Hematopoietic multipotent progenitor cell treated with erythropoietin and hydrocortisone succinate and interleukin-3 and kit ligand, for 4 days (in vitro differentiated cells): ENCODE measurements at places on chromosomes 5 and 9.

DNA sequence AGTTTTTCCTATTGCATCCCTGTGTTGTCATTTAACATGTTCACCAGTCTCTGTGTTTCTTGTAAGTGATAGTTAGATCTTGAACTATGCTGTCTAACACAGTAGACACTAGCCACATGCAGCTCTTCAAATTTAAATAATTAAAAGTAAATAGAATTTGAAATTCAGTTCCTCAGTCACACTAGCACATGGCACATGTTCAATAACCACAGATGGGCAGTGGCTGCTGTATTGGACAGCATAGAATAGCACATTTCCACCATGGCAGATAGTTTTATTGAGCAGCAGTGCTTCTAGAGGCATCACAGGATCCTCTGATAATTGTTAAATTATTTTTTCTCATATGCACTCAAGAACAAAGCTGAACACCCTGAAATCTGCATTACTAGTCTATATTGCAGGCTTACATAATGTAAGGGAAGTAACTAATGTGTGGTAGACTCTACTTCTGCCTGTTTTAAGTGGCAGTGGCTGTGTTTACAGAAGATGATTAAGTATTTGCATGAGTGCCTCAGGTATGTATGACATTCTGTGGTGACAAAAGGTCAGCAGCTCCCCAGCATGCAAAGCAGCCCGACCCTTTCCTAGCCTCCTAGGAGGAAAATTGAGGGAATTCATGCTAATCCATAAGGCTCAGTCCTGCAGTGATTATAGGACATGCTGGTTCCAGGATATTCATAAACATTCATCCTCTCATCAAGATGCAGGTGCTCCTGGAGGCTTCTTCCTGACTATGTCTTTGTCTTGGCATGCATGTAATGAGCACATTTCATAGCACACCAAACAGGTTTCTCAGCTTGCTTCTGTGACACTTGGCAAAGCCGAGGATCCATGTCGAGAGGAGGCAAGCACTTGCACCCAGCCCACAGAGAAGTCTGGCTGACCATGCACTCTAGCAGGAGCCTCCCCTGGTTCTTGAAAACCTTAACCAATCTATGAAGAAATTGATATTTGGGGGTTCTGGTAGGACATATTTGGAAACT is 45.5 kb downstream of the SH3RF2 start:
- no peak for DNase-seq

DNA sequence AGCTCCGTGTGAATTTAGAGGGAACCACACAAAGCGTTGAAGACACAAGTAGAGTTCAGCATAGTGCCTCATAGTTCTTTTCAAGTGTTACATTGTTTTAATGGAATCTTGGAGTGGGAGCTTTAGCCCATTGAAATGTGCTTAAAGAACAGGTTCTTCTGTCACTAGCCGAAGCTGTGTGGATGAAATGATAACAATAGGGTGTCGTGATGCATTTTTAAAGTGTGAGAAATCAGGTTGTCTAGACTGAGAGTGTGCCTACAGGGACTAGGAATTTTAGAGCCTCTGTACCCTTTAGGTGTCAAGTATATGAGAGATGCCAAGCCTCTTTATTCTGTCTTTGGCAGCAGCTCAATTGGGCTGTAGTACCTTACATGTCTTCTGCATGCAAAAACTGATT is 83.0 kb downstream of the NDUFS4 start:
- DNase-seq = no peak

DNA sequence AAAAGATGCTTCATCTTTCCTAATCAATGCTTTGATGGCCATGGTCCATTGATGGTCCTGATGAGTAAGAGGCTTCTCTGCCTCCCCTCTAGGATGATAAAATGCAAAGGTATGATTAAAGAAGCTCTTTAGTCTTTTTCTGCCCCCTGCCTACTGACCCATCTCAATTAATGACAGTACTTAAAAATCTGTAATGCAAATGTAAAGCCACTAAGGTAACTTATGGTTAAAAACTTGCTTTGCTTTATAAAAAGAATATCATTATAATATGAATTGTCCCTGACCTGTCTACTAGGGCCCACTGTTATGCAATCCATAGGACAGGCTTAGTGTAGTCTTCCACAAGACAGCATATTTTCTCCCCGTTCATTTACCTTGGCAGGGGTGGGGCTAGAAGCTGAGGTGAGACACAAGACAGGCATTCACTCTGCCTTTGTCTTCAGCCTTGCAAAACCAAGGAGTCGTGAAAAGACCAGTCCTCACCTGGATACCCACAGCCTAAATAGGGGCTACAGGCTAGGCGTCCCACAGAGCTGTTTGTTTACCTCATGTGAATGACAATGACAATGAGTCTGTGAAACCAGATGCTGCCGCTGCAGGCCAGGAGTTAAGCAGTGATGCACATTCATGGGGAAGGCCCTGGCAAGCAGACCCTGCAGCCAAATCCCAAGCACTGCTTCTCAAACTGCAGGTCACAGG is 60.4 kb downstream of the BNC2 start:
- DNase-seq = no peak

- DNase-seq = no peak
These were observed 24.6 kb downstream of the B4GALT1 start for GRCh38 chr9:33142535-33142934.

- no peak for DNase-seq
These were observed 62.3 kb upstream of the RARS1 start for GRCh38 chr5:168423971-168424370.
